Cortex of kidney (tissue), 1 donor: ENCODE measurements at places on chromosomes 2 and 18.

- no peak for DNase-seq
Measured at GRCh38 chr2:48045613-48046012, 139.3 kb upstream of the FBXO11 start.

DNA sequence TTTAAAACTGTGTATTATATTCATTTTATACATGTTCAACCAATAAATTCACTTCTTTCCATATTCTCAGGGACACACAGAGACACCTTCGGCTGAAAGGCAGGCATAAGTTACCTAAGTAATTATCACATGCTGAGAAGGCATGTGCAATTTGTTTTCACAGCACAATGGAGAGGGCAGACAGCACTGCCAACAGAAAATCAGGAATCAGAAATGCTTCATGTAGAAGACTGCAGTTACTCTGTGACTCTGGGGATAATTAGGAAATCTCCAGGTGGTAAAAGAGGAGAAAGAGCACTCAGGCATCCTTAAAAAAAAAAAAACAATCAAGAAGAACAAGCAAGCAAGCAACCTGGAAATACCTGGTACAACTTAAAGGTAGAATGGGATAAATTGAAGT lies 49.3 kb downstream of the DSEL start:
- DNase-seq = no peak

- no peak for DNase-seq
Measured at GRCh38 chr2:119422360-119423107, 9.1 kb upstream of the TMEM37 start.

- no peak for DNase-seq
Measured at GRCh38 chr18:59748628-59749360, 51.6 kb upstream of the CCBE1 start.

GRCh38 chr2:209398463-209398862 lies 25.4 kb upstream of the MAP2 start:
- DNase-seq = no peak

GRCh38 chr2:120520929-120521912 lies 175.3 kb downstream of the INHBB start:
- DNase-seq = no peak

DNA sequence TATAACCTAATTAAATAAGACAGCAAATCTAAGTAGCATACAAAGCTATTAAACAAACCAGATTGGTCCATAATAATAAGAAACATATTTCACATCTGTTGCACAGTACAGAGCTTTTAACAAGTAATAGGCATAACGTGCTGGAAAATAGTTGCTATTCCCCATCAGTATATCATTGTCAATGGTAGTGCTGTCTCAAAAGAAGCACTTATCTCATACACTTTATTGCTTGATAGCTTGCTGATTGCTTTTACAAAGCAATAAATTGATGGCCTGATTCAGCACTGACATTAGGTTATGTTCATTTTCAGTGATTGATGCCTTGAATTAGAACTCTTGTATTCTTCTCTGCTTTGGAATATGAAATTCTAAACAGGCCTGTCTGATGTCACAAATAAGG lies 641.7 kb downstream of the CBLN2 start:
- no peak for DNase-seq

DNA sequence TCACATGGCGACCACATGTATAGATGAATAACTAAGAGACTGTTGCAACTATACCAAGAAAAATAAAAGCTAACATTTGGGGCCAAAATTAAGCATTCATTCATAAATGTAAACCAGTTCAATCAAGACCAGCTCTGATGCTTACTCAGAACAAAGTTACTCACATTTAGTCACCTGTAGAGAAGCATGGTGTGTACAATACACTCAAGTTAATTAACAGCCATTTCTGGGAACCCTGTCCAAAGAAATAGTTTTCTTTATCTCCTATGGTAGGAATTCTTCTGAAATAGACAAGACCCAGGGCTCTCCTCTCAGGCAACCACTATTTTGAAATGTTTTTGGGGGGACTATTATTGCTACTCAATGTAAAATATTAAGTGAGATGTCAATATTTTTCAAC lies 1.6 kb downstream of the SCN3A start:
- no peak for DNase-seq

GRCh38 chr18:57755473-57756067 lies 47.5 kb downstream of the ATP8B1 start:
- DNase-seq = no peak

GRCh38 chr2:143334837-143335236 lies 205.6 kb downstream of the ARHGAP15 start:
- no peak for DNase-seq

- DNase-seq = no peak
Measured at GRCh38 chr2:174529916-174530315, 43.1 kb upstream of the GPR155 start.

- no peak for DNase-seq
Measured at GRCh38 chr2:176461098-176461808, 192.0 kb downstream of the MTX2 start.

DNA sequence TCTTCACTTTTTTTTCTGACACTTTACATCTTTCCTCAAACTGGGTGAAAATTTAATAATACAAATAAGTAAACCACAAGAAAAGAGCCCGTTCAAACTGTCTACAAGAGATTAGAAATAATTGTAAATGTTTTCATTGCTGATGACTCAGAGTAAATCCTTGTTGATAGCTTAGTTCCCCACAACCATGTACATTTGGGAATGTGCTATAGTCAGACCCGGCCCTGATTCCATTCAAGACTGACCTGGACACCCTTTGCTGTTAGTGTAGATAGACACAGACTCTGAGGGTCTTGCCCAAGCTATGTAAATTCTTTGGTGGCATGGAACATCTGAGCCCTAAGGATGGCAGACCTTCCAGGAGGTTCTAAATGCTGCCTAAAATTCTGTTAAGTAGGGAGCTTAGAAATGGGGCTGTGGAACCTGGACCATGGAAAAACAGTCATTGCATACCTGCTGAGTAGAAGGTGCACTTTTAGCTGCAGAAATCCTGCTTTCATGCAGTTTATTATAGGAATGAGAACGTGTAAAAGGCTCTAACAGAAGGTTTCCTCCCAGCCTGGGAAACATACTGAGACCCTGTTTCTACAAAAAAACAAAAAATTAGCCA lies 3.7 kb downstream of the MALT1 start:
- DNase-seq = no peak

DNA sequence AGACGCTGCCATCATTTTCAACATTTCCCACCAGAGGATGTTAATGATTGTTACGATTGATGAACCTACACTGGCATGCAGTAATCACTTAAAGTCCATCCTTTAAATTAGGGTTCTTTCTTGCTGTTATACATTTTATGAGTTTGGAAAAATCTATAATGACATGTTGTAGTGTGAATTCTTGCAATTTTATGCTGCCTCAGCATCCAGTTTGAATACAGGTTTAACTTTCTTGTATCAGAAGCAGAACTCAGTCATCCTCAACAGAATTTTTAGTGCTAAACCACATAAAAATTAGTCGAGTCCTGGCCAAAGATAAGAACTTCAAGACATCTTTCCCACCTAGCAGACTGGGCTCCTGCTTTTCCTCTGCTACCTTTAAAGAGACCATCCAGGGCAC lies 303.3 kb downstream of the NUP35 start:
- DNase-seq = no peak

GRCh38 chr2:68196120-68196716 lies 38.5 kb downstream of the PNO1 start:
- DNase-seq = no peak

DNA sequence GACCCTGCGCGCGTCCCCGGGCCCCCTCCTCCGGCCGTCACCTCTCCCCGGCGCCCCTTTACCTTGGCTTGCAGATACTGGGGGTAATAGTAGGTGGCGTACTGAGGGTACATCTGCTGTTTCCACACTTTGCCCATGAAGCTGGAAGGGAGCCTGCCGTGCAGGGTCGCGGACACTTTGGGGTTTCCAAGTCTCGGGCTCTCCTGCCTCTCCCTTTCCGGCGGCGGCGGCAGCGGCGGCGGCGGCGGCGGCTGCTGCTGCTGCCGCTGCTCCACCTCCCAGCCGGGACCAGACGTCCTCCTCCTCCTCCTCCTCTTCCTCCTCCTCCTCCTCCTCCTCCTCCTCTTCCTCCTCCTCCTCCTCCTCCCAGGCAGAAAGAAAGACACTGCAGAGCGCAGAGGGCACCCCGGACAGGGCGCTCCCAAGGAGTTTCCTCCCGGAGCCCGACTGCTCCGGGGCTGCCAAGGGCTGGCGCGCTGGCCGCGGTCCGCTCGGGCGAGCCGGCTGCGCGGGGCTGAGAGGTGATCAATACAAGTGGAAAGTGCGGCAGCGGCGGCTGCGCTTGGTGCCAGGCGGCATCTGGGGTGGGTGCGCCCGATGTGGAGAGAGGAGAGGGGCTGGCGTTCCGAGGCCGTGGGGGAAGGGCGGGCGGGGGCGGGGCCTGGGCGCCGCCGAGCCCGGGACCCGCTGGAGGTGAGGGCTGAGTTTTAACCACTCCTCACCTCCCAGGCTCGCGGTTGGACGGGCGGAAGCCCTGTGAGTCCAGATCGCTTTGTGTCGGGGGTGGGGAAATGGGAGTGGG lies at the start of gene RBMS1:
Gene RBMS1, minus strand, starts transcription at position 581 of the 802 bp plus-strand sequence. Its CDS starts 444 bp downstream, at position 137.
- no peak for DNase-seq

DNA sequence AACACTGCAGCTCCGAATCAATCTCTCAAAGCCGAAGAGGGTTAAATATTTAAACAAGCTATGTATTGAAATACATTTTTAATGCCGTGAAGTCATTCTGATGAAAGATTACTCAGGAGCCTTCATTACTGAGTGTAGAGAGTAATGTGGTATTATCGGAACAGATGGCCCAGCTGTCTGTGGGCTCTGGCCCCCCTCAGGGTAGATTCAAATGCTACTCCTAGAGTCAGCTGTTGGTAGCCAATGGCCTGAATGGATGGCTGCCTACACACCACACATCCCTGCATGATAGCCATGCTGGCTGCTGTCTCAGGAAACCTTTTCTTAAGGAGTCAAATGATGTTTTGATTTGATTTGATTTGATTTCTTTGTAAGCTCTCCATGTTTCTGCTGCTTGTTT lies 732.3 kb upstream of the CELF4 start:
- no peak for DNase-seq

DNA sequence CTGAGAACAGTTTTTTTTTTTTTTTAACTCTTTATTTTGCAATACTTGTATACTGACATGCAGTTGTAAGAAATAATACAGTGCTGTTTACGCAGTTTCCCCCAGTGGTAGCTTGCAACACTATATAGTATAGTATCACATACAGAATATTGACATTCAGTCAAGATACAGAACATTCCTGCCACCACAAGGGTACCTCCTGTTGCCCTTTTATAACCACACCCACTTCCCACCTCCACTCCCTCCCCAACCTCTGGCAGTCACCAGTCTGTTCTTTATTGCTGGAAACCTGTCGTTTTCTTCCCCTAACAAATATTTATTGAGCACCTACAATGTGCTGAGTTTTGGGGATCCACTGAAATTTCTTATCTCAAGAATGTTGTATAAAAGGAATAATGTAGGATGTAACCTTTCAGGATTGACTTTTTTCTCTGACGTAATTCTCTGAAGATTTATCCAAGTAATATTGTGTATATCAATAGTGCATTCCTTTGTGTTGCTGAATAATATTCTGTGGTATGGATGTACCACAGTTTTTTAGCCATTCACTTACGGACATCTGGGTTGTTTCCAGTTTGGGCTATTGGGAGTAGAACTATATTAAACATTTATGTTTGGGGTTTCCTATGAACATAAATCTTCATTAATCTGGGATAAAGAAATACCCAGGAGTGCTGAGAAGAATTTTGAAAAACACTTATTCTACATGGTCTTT lies 51.4 kb upstream of the EML6 start:
- DNase-seq = no peak

DNA sequence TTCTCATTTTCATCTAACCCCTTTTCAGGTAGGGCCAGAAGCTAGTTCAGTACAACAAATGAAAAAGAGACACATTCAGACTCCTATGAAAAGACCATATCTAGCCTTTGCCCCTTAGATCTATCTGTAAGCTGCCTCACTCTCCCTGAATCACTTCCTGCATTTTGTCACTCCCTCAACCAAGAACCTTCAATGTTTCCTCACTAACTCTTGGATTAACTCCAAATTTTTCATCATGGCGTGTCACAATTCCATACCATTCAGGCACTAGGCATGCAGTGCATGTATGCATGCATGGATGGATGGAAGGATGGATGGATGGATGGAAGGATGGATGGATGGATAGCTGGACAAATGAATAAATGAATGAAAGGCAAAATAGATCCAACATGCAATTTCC lies 356.9 kb downstream of the TNS1 start:
- DNase-seq = no peak

- DNase-seq = no peak
Measured at GRCh38 chr2:8607606-8608005, 74.2 kb upstream of the ID2 start.

- no peak for DNase-seq
Measured at GRCh38 chr2:33081691-33082090, 134.9 kb downstream of the LTBP1 start.

GRCh38 chr18:70288851-70289328 lies at the start of gene SOCS6:
TSS of gene SOCS6 (plus strand) at chr18:70289045. CDS start at chr18:70324669, 35,624 bp downstream.
- DNase-seq = no peak

- DNase-seq = no peak
Measured at GRCh38 chr2:1633936-1634587, 110.3 kb downstream of the PXDN start.

GRCh38 chr2:96085541-96086355 lies 30.6 kb downstream of the ADRA2B start:
- no peak for DNase-seq

DNA sequence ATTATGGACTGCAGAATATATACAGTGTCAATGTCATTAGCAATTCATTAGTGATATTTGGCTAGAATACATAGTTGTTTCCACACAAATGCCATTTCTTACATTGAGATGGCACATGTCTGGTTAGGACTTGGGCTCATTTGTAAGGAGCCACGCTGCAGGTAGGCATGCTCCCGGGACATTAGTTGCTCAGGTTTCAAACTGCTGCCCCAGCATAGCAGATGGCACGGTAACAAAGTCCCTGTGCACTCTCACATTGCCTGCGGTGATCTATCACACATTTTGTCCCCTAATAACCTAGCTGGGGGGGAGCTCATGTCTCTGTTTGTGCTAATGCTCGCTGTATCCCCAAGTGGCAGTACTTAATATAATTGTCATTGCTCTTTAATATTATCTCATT lies 185.1 kb downstream of the NEDD4L start:
- no peak for DNase-seq

DNA sequence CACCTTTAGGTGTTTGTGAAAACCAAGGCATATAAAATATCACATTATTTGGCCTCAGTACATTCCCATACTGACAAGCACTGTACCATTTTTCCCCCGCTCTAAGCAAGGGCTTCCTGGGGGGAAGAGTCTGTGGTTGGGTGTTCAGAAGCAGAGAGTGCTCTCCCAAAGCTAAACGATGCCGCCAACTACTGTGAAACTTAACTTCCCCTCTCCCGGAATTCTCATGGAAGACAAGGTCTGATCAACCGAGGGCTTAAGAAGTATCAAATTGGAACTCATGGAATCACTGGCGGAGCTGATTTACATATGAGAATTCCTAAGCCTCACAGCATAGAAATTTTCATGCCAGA lies 433 bp upstream of the MFF start:
- DNase-seq = no peak

GRCh38 chr18:2466978-2467377 lies 104.3 kb downstream of the METTL4 start:
- no peak for DNase-seq
